Right atrium auricular region (tissue), 2 donors: ENCODE measurements at places on chromosomes 6 and 20. TPM values are rescaled to one million over a fixed set of nuclear protein-coding genes. Genes with fewer than 3 reads are reported as not detected.

Gene NDUFAF4
- 57.9 TPM for total RNA-seq

Gene ZBTB22
- total RNA-seq = 11.9 TPM

Gene NFATC2
- total RNA-seq = 8.6 TPM

Gene NR2E1
- not detected for total RNA-seq

Gene TCP11
- total RNA-seq = not detected

Gene FKBP1C
- total RNA-seq = not detected

DNA sequence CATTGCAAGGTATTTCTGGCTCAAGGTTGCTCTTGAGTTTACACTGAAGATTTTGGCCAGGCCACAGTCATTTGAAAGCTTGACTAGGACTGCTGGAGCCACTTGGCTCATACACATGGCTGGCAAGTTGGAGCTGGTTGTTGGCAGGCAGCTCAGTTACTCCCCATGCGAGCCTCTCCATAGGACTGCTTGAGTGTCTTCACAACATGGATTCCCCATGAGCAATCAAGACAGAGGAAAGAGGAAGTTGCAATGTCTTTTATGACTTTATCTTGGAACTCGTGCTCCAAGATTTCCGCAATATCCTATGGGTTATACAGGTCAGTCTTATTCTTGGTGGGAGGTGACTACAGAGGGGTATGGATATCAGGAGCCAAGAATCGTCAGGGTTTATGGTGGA is 1.4 kb upstream of the MANBAL start:
- no peaks in the 10 kb centered on the region for H3K4me1 ChIP-seq
- no peak overlapping the region for H3K27ac ChIP-seq
- H3K4me3 ChIP-seq = no peak overlapping the region
- no peak for DNase-seq

DNA sequence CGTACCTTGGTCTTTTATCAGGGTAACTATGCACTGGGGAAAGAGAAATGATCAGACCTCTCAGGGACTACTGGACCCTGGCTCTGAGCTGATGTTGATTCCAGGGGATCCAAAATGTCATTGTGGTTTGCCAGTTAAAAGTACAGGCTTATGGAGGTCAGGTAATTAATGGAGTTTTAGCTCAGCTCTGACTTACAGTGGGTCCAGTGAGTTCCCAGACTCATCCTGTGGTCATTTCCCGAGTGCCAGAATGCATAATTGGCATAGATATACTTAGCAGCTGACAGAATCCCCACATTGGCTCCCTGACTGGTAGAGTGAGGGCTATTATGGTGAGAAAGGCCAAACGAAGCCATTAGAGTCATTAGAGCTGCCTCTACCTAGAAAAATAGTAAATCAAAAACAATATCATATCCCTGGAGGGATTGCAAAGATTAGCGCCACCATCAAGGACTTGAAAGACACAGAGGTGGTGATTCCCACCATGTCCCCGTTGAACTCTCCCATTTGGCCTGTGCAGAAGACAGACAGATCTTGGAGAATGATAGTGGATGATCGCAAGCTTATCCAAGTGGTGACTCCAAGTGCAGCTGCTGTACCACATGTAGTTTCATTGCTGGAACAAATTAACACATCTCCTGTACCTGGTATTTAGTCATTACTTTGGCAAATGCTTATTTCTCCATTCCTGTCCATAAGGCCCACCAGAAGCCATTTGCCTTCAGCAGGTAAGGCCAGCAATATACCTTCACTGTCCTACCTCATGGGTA is 152.4 kb downstream of the THBS2 start:
- no peaks in the 10 kb centered on the region for H3K27me3 ChIP-seq
- no peaks in the 10 kb centered on the region for H3K4me1 ChIP-seq
- DNase-seq = no peak
- no peak overlapping the region for H3K27ac ChIP-seq

DNA sequence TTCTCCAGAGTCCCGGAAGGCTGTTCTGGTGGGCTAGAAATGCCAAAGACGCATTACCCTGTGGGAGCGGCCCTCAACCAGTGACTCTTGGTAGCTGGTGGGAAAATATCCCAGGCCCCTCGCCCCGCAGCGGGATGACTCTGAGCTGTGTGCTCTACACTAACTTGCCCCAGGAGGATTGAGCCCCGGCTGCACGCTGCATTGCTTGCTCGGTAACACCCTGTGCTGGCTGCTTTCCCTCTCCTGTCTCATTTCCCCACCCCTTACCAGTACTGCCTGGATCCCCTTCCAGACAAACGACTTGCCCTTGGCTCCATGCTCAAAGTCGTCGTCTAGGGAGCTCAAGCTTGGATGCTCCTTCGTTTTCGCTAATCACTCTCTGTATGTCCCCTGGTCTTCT is 411.8 kb upstream of the SULF2 start:
- H3K27ac ChIP-seq = no peak overlapping the region
- DNase-seq = no peak
- H3K4me3 ChIP-seq = no peak overlapping the region
- no peaks in the 10 kb centered on the region for H3K27me3 ChIP-seq
- no peaks in the 10 kb centered on the region for H3K36me3 ChIP-seq

DNA sequence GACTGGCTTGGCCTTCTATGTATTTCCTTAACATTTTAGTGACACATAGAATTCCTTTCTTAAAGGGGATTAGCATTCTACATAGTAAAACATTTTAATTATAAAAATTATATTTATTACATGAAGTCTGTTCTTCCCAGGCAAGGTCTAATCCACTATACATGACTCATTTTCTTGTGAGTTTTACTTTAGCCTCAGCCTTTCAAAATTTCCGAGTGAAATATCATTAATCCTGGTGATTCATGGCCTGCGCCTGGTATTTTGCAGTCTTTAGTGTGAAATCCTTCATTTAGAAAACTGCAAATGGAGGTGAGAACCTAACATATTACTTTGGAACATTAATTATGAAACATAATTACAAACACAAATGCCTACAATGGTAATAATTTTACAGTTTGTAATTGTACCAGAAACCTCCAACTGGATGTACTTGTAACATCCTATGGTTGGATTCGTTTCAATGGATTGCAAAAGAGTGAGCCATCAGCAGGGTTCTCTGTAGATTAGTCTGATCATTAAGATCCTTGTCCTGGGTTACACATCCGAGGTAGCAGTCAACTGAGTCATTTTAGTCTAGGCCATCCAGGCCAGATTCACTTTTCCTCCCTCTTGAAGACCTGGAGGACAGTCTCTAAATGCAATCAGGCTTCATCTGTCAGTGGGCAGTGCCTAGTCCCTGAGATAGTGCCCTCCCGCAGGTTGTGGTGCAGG is 272.0 kb downstream of the PACRG start:
- H3K27me3 ChIP-seq = no peaks in the 10 kb centered on the region
- no peak overlapping the region for H3K27ac ChIP-seq
- no peaks in the 10 kb centered on the region for H3K36me3 ChIP-seq

DNA sequence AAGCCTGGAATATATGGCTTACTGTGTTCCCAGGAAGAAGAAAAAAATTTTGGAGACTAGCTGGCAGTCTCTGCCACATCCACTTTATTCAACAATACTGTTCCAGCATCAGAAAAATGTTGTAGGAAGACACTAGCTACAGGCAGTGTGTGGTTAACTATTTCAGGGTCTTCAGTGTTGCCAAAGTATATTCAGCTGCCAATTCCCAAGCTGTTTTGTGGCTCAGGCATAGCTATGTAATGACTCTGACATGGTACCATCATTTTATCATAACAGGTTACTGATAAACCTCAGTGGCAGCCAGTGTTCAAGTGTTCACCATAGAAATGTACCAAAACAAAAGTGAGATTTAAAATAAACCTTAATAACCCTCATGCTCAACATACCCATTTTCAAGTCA is 503.1 kb downstream of the ADGRB3 start:
- H3K4me1 ChIP-seq = no peaks in the 10 kb centered on the region
- no peak overlapping the region for H3K4me3 ChIP-seq
- no peaks in the 10 kb centered on the region for H3K36me3 ChIP-seq
- no peak for DNase-seq
- H3K27me3 ChIP-seq = no peaks in the 10 kb centered on the region

DNA sequence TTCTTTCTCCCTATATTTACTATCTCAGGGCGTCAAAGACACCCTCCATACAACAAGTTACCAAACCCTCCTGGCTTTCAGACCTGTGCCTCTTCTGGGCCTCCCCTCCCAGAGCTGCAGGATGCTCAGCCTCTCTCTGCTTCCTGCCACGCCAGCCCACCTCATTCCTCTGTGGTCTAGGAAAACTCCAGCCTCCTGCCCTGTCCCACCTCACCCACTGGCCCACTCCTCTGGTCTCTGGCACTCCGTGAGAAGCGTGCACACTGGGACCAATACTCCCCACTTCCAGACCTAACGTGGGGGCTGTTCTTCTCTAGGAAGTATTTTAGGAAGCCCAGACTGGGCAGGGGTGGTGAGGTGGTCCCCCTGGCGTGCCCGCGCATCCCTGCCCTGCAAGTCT is 9.7 kb downstream of the AGPAT4 start:
- H3K4me1 ChIP-seq = no peaks in the 10 kb centered on the region
- no peak overlapping the region for H3K4me3 ChIP-seq
- H3K27ac ChIP-seq = no peak overlapping the region
- no peak for DNase-seq
- H3K27me3 ChIP-seq = no peaks in the 10 kb centered on the region

GRCh38 chr6:139194740-139195139 is 59.9 kb downstream of the HECA start:
- no peaks in the 10 kb centered on the region for H3K27me3 ChIP-seq
- no peaks in the 10 kb centered on the region for H3K4me1 ChIP-seq
- no peak overlapping the region for H3K27ac ChIP-seq

DNA sequence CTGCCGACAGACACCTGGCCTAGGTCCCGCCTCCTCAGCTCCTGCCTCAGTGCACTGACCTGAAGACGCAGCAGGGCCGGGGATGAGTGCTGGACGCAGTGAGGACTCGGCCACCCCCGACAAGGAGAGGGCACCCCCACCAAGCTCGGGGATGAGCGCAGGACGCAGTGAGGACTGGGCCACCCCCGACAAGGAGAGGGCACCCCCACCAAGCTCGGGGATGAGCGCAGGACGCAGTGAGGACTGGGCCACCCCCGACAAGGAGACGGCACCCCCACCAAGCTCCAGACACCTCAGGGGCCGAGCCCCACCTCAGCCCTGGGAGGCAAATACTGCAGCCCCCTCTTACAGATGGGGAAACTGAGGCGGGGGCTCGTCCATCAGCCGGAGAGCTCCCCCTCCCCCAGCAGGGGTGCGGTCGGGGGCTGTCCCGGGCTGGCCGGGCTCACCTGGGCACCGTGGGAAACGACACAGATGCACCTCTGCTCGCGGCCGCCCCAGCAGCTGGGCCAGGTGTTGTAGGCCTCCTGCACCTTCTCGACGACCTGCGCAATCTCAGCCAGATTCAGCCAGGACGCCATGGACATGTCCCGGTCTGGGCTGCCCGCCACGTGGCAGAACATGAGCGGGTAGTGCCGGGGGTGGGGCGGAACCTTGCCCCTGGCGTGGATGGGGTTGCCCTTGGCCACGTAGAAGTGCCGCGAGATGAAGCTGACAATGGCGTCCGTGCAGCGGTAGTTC is 7.5 kb downstream of the HELZ2 start:
- H3K36me3 ChIP-seq = peaks cover 43% of the 10 kb centered on the region
- DNase-seq = no peak
- no peak overlapping the region for H3K27ac ChIP-seq
- H3K4me1 ChIP-seq = no peaks in the 10 kb centered on the region
- H3K4me3 ChIP-seq = no peak overlapping the region
